ENCODE measurements at places on chromosomes 11 and 22.

GRCh38 chr11:95150956-95151684 is 61.5 kb downstream of the ENDOD1 start:
- DNase-seq = peak; percentile 89

DNA sequence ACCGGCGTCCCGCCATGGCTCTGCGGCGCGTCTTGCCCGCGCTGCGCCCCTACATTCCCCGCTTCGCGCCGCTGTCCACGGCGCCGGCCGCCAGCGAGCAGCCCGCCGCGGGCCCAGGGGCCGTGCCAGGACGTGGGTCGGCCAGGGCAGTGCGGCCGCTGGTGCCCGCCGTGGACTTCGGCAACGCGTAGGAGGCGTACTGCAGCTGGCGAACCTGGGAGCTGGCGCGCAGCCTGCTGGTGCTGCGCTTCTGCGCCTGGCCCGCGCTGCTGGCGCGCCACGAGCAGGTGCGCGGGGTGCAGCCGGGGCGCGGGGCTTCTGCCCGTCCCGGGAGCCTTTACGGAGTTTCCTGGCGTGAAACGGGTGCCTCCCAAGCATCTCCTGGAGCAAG is 20.1 kb downstream of the DGCR6L start:
- no peak for DNase-seq

DNA sequence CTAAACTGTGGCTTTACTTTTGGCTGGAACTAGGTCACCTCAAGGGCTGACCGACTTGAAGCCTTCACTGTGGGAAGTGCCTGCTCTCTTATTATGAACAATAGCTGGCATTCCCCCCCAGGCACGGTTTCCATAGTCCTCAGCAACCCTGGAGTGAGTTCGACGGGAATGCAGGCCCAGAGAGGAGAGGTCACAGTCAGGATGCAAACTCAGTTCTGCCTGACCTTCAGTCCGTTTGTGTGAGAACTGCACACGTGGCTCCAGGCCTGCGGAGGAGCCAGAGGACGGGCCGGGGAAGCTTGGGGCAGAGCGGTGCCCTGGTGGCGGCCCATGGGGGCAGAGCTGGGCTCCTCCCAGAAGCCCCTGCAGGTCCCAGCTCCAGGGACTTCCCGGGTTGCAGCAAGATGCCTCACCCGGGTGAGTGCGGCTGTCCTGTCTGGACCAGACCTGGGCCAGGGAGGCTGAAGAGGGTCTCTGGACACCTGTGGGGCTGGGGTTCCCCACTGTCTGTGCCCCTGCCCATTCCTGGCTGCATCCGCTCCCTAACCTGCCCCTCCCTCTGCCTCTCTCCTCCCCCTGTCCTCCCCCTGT is 17.2 kb downstream of the SLC25A18 start:
- DNase-seq = peak; percentile 74

- DNase-seq = no peak
These were observed 187.0 kb downstream of the DSCAML1 start for GRCh38 chr11:117610045-117610444.

DNA sequence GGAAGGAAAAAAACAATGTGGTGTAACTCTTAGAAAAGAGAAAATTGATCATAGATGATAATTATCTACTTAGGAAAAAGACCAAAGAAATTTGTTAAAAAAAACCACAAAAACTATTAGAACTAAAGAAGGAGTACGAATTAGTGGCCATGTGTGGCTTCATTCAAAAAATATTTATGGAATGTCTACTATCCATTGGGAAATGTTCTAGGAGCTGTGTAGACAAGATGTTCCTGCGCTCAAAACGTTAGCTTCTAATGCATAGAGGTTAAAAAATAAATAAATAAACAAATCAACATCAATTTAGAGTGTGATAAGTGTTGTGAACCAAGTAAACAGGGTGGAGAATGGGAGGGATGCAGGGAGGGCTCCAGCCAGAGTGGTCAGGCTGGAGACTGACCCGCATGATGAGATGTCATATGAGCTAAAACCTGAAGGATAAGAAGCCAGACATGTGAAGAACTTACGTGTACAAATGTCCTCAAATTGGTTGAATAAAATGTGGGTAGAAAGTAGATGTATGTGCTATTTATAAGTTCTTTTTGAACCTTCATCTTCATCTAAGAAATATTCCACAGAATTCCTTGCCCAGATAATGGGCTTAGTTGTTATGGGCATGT is 4.3 kb upstream of the EXPH5 start:
- DNase-seq = no peak

DNA sequence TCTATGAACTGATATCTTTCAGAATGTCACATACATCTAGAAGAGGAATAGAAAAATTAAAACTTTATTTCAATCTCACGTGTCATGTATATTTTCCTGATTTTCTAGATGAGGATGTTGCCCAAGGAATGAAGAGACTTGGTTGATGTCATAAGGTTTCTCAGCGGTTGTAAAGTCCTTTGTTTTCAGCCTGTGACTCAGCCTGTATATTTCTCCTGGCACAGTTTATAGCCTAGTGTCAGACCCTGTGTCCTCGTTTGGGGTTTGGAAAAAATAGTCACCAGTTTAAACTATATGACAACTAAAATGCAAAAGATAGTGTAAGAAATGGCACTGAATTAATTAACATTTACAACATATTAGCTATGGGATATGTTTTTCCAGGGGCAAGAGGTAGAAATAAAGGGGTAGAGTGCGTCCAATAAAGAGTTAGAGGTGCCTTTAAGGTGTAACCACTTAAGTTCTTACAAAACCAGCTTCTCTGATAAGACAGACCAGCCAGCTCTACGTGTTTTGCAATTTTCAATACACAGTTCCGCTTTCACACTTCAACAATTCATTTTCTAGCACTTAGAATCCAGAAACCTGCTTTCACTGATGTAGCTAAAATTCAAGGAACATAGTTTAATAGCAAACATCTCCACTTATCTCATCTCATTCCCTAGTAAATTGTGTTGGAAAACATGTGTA is 1432.6 kb upstream of the TENM4 start:
- no peak for DNase-seq

DNA sequence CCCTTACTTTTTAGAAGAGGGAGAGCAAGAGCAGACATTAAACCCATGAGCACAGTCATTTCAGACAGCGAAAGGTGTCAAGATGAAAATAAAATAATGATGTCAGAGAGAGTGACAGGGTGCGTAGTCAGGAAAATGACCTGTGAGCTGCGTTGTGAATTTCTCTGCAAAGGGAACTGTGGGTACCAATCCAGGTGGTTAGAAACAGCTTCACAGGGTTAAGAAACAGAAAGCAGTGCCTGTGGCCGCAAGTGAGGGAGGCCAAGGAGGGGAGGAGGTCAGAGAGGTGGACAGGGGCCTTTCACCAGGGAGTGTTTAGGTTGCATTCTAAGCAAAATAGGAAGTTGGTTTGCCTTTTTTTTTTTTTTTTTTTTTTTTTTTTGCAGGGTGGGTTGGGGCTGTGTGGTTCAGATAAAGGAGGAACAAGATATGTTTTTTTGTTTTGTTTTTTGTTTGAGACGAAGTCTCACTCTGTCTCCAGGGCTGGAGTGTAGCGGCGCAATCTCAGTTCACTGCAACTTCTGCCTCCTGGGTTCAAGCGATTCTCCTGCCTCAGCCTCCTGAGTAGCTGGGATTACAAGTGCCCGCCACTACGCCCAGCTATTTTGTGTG is 7.9 kb downstream of the TIGD3 start:
- no peak for DNase-seq

DNA sequence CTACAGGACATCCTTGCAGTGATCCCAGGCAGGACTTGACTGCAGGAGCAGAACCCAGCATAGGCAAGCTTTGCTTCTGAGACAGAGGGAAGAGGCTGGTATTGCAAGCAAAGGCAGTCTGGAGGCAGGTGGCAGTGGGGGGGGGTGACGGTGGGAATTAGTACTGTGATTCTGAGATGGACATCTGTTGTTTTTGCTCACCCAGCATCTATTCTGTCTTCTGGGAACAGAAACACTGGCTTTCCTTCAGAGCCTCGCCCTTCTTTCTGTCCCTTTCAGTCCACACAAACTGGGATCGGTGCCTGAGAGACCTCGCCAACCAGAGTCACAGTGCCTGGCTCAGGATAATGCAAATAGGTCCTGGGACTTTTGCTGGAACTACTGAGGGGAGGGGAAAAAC is 31.2 kb upstream of the RASL10A start:
- no peak for DNase-seq

- no peak for DNase-seq
These were observed at the start of gene GUCD1 for GRCh38 chr22:24554313-24555164. GUCD1 (minus strand) TSS chr22:24555138; CDS start chr22:24554991, 147 bp downstream.

- no peak for DNase-seq
These were observed 18.5 kb upstream of the SPON1 start for GRCh38 chr11:13944016-13944415.

GRCh38 chr11:134449051-134449450 is 37.0 kb upstream of the B3GAT1 start:
- no peak for DNase-seq

- no peak for DNase-seq
These were observed 3.6 kb upstream of the OR2AT4 start for GRCh38 chr11:75100314-75100713.

GRCh38 chr11:33909150-33909549 is 17.3 kb upstream of the LMO2 start:
- DNase-seq = no peak

DNA sequence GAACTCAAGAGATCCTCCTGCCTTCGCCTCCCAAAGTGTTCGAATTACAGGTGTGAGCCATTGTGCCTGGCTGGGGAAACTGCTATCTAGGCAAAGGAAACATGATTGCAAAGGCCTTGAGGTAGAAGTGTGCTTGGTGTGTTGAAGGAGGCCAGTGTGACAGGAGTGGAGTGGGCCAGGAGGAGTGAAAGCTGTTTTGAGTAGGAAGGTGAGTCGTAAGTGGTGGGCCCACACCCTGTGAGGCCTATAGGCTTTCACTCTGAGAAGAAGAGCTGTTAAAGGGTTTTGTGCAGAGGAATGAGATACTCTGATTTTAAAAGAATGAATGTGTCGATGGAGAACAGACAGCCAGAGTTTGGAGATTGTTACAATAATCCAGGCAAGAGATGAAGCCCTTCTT is 43.4 kb downstream of the WEE1 start:
- no peak for DNase-seq

DNA sequence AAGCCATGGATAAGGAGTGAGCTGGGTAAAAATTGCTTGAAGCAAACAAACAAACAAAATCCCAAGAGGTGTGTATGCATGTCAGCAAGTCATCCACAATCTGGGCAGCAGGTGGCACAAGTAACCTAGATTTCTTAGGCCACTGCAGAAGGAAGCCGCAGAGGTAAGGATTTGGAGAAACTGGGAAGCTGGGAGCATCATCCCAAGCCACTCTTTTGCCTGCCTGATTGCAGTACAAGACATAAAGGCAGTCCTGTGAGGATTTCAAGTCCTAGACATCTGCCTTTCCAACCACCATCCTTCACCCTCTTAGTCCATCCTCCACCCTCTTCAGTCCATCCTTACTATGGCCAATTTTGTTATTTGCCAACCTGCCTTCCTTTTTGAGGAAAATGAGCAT is 67.2 kb upstream of the BMAL1 start:
- peak; percentile 73 for DNase-seq

DNA sequence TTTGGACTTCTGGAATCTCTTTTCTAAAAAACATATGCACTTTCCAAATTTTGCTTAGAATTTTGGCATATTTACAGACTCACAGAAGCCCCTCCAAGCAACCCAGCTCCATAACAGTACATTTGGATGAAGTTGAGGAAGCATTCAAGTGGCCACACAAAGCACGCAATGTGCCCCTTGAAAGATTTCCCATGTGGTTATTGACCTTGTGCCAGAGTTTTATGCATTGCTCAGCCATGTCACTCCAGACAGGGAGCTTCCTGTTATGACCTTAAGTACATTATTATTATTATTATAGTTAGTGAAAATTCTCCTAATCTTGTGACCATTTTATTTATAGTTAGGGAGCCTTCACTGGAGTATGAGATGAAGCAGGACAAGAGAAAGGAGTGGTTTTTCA is 35.0 kb upstream of the BDNF start:
- no peak for DNase-seq

GRCh38 chr11:94700622-94701021 is 67.5 kb upstream of the AMOTL1 start:
- no peak for DNase-seq

GRCh38 chr11:8242118-8242475 is 21.6 kb downstream of the LMO1 start:
- DNase-seq = no peak

- DNase-seq = no peak
These were observed 36.9 kb upstream of the BIRC3 start for GRCh38 chr11:102280245-102280833.

DNA sequence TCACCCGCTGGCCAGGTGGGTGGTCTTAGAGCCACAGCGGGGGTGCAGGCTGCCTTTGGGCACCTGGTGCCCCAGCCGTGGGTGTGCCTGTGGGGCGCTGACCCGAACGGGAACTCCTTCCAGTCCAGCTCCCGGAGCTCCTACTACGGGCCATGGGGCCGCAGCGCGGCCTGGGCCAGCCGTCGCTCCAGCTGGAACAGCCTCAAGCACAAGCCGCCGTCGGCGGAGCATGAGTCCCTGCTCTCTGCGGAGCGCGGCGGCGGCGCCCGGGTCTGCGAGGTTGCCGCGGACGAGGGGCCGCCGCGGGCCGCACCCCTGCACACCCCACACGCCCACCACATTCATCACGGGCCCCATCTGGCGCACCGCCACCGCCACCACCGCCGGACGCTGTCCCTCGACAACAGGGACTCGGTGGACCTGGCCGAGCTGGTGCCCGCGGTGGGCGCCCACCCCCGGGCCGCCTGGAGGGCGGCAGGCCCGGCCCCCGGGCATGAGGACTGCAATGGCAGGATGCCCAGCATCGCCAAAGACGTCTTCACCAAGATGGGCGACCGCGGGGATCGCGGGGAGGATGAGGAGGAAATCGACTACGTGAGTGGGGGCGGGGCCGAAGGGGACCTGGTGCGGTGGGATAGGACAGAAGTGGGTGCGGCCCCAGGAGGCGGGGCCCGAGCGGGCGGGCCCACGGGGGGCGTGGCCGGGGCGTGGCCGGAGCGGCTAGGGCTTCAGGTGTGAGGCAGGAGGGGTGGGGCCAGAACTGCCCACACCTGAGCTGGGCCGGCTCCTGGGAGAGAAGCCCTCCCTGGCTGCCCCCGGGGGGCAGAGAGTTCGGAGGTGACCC is 91.5 kb downstream of the CACNA1I start:
- DNase-seq = peak; percentile 99

GRCh38 chr11:68406324-68407313 is 53.9 kb upstream of the PPP6R3 start:
- DNase-seq = no peak

GRCh38 chr22:45163099-45163450 is 650 bp upstream of the NUP50 start:
- peak; percentile 44 for DNase-seq

DNA sequence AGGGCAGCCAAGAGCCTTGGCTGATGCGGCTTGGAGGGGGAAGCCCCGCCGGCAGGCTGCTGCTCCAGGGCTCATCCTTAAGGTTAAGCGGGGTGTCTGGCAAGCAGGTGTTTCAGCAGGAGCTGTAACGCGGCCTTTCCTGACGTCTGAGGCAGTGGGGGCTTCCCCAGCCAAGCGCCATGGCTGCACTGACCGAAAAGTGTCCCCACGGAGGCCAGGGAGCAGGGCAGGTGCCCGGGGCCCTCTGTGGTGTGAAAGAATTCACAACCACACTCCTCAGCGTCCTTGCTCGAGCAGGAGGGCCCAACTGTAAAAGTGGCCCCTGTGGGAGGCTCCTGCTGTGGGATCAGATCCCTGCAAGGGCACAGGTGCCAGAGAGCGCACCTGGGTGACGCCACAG is 79.2 kb downstream of the DHCR7 start:
- no peak for DNase-seq

- no peak for DNase-seq
These were observed 4.4 kb upstream of the PGAP2 start for GRCh38 chr11:3803726-3804495.

GRCh38 chr11:78741741-78742140 is 167.1 kb upstream of the NARS2 start:
- no peak for DNase-seq

- no peak for DNase-seq
These were observed 111.9 kb downstream of the MRTFA start for GRCh38 chr22:40524392-40525249.

Data from iPS-NIHi11 (cell line).